ENCODE measurements at places on chromosomes 7 and 10. TPM values are rescaled to one million over a fixed set of nuclear protein-coding genes. Genes with fewer than 3 reads are reported as not detected.
A peak's percentile ranks its signal among the peaks of the same experiment; 100 is the strongest.

GRCh38 chr7:43647673-43648472, 65.0 kb downstream of the STK17A start:
- H3K4me1 ChIP-seq, result peaks cover 60% of the 10 kb centered on the region
- peak overlapping the region; percentile 52 for H3K27ac ChIP-seq
- H3K36me3 ChIP-seq, result no peaks in the 10 kb centered on the region
- H3K4me3 ChIP-seq, result no peak overlapping the region
- DNase-seq, result peak; percentile 77
- H3K27me3 ChIP-seq, result no peaks in the 10 kb centered on the region

GRCh38 chr10:11685787-11686218, 56.4 kb upstream of the ECHDC3 start:
- no peaks in the 10 kb centered on the region for H3K36me3 ChIP-seq
- no peaks in the 10 kb centered on the region for H3K27me3 ChIP-seq
- no peak overlapping the region for H3K27ac ChIP-seq
- H3K4me3 ChIP-seq, result no peak overlapping the region

DNA sequence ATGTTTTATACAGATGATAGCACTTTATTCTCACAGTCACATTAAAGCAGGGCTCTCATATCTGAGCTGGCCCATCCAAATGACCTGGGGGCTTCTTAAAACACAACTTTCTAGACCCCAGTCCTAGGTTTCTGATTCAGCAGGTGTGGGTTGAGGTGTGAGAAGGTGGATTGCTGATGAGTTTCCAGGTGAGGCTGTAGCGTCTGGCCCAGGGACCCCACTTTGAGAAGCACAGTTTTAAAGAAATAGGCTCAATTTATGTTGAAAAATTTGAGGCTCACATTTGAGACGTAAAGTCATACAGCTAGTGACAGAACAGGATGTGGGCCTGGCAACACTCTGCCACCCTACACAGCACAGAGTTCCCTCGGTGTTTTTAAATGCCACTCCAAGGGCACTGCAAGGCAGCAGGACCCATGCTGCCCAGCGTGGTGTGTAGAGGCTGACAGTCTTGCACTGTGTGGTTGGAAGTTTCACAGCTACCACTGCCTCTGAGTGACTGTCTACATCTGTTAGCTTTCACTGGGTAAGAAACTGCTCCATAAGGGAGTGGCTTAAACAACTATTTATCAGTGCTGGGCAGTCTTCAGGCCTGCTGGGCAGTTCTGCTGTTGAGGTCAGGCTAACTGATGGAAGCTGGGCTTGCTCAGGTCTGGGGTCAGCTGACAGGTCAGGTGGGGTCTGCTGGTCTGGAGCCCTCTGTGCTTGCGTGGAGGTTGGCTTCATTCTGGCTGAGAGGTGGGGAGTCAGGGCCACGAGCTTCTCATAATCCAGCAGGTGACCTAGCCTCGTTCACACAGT, 319.7 kb downstream of the CXCL12 start:
- no peaks in the 10 kb centered on the region for H3K27me3 ChIP-seq
- no peaks in the 10 kb centered on the region for H3K36me3 ChIP-seq
- peaks cover 46% of the 10 kb centered on the region for H3K4me1 ChIP-seq

DNA sequence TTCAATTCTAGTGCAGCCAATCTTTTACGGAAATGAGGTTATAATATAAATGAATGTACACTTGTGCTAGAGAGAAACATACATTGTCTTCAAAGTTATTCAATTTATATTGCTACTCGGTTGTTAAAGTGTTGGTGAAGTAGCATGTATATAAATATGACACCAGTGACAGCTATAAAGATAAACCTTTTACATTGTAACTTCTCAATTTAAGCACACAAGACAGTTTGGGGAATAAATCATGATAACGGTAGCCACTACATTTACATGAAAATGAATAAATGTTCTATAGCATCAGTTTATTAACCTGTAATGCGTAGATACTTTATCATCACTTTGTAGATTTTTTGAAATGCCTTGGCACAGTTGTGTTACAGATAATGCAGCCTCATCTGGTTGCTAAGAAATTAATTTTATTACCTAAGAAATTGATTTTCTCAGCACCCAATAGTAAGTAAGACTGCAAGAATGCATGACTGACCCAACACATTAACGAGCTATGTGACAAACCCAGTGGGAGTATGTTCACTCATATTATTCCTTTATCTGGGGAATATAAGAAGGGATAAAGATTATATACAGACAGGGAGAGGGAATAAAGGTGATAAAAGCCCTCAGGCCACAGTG, 283.9 kb upstream of the NPVF start:
- no peak overlapping the region for H3K27ac ChIP-seq
- H3K4me1 ChIP-seq, result no peaks in the 10 kb centered on the region
- no peak for DNase-seq
- no peaks in the 10 kb centered on the region for H3K36me3 ChIP-seq

DNA sequence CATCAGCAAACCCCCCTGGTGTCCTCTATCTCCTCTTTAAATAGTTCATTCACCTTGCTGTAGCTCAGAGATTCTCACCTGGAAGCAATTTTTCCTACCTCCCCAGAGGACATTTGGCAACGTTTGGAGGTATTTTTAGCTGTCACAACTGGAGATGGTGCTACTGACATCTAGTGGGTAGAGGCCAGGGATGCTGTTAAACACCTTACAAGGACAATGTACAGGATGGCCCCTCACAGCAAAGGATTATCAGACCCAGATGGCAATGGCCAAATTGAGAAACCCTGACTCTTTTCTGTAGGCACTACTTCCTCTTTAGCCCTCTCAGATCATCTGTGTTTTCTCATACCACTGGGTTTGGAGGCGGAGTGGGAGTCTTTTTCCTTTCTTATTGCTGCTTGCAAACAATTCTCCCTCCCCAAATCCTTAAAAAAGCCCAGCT, 13.2 kb upstream of the TRA2A start:
- DNase-seq, result no peak
- H3K4me1 ChIP-seq, result no peaks in the 10 kb centered on the region
- no peak overlapping the region for H3K4me3 ChIP-seq
- no peak overlapping the region for H3K27ac ChIP-seq
- H3K36me3 ChIP-seq, result no peaks in the 10 kb centered on the region

GRCh38 chr7:37205451-37205850, 243.2 kb downstream of the ELMO1 start:
- no peak for DNase-seq
- no peak overlapping the region for H3K27ac ChIP-seq
- no peaks in the 10 kb centered on the region for H3K27me3 ChIP-seq
- H3K4me3 ChIP-seq, result no peak overlapping the region

- no peak overlapping the region for H3K4me3 ChIP-seq
- H3K27ac ChIP-seq, result no peak overlapping the region
- H3K27me3 ChIP-seq, result no peaks in the 10 kb centered on the region
- H3K36me3 ChIP-seq, result no peaks in the 10 kb centered on the region
- DNase-seq, result no peak
- no peaks in the 10 kb centered on the region for H3K4me1 ChIP-seq
Observed at GRCh38 chr10:49384268-49384953, 11.5 kb downstream of the DRGX start.

GRCh38 chr10:92657024-92657423, 32.7 kb upstream of the HHEX start:
- no peak overlapping the region for H3K4me3 ChIP-seq
- no peaks in the 10 kb centered on the region for H3K36me3 ChIP-seq
- no peaks in the 10 kb centered on the region for H3K4me1 ChIP-seq
- H3K27me3 ChIP-seq, result no peaks in the 10 kb centered on the region
- DNase-seq, result no peak
- no peak overlapping the region for H3K27ac ChIP-seq

DNA sequence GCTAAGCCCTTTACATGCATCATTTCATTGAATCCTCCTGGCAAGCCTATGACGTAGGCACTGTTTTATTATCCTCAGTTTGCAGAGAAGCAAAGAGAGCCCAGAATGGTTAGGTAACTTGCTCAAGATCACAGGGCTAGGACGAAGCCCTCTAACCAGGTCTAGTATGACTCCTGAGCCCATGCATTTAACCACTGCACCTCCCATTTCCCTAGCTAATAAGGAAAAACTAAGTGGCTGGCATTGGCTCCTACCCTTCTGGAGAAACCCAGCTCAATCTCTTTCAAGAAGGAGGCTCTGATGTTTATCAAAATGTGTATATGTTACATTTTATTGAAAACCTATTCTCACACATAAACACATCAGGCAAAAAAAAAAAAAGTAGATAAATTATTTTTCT, 19.8 kb downstream of the MYOF start:
- DNase-seq, result no peak
- H3K27ac ChIP-seq, result no peak overlapping the region
- H3K4me3 ChIP-seq, result no peak overlapping the region

MSS51 gene
- total RNA-seq, result 3.9 TPM

CCDC172 gene
- total RNA-seq, result not detected

ADARB2 gene
- 8.0 TPM for total RNA-seq

HHEX gene
- 37.9 TPM for total RNA-seq

MAT1A gene
- total RNA-seq, result 11.9 TPM

SLC18A3 gene
- total RNA-seq, result not detected
